ENCODE measurements at places on chromosomes 7 and 10. TPM values are rescaled to one million over a fixed set of nuclear protein-coding genes. Genes with fewer than 3 reads are reported as not detected.

DNA sequence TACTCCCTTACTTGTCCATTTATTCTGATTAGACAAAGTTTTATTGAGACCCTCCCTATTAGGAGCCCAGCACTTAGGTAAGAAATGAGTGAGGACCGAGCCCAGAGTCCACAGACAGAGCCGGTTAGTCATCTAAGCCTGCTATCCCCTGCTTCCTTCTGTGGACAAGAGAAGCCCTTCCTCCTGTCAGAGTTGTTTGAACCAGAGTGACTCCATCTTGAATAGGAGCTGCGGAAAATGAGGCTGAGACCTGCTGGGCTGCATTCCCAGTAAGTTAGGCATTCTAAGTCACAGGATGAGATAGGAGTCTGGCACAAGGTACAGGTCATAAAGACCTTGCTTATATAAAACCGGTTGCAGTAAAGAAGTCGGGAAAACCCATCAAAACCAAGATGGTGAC lies 109.1 kb downstream of the CPXM2 start:
- peaks cover 95% of the 10 kb centered on the region for H3K27me3 ChIP-seq
- no peaks in the 10 kb centered on the region for H3K36me3 ChIP-seq
- H3K4me3 ChIP-seq = no peak overlapping the region

The EVX1 gene
- 0.25 TPM for total RNA-seq

- no peaks in the 10 kb centered on the region for H3K36me3 ChIP-seq
- H3K4me1 ChIP-seq = no peaks in the 10 kb centered on the region
- H3K4me3 ChIP-seq = no peak within 1 kb of the TSS
- H3K27ac ChIP-seq = no peak within 1 kb of the TSS
- DNase-seq = no peak
Observed at GRCh38 chr7:108455998-108456677, at the start of gene NRCAM. NRCAM (minus strand) TSS chr7:108456436; CDS start chr7:108240064, 216,372 bp downstream.

GRCh38 chr10:11234857-11235531 lies 217.3 kb downstream of the CELF2 start:
- no peak overlapping the region for H3K4me3 ChIP-seq
- H3K27ac ChIP-seq = no peak overlapping the region
- no peak for DNase-seq
- H3K4me1 ChIP-seq = no peaks in the 10 kb centered on the region
- peaks cover 7% of the 10 kb centered on the region for H3K27me3 ChIP-seq

All from HCT116 (cell line).